ENCODE measurements at places on chromosomes 12 and 14.

DNA sequence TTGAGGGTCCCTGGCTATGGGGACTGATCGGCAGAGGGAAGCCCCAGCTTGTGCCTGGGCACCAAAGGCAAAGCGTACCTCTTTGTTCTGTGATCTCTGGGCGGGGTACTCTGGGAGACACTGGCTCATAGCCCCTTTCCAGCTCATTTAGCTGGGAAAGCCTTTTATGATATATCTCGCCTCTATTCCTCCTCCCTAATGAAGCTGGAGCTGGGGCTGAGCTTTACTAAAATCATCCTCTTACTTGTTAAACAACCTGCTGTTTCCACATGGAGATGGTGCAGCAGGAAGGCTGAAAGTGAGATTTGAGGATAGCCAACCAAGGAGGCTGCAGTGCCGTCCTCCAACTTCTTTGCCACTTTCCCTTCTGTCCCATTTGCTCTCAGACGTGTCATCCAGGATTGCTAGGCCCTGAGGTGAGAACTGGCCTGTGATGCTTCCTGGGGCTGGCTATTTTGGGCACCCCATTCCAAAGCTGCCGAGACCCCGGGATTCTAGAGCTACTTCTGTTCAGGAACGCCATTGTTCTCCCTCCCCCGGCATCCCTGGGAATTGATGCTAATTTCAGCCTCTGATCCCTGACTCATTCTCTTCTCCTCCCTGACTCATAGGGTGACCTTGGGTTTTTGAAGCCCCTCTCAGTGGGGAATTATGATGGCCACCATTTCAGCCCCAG, 16.0 kb downstream of the PDE1B start:
- no peak for DNase-seq

DNA sequence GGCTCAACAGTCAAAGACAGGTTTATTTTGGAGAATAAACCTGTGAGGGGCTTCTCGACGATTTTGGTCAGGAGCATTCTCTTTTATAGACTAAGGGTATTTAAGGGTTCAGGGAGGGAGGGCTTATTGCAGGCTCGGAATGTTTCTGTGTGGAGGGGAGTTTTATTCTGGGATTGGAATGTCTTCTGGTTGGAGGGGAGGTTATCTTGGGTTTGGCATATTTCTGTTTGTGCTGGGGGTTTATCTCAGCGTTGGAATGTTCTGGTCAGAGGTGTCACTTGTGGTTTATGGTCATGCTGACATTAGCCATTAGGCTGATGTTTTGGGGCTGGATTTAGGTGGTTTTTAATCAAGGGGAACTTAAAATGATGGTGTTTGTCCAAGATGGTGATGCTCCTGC, 103.9 kb downstream of the SUDS3 start:
- DNase-seq = no peak

DNA sequence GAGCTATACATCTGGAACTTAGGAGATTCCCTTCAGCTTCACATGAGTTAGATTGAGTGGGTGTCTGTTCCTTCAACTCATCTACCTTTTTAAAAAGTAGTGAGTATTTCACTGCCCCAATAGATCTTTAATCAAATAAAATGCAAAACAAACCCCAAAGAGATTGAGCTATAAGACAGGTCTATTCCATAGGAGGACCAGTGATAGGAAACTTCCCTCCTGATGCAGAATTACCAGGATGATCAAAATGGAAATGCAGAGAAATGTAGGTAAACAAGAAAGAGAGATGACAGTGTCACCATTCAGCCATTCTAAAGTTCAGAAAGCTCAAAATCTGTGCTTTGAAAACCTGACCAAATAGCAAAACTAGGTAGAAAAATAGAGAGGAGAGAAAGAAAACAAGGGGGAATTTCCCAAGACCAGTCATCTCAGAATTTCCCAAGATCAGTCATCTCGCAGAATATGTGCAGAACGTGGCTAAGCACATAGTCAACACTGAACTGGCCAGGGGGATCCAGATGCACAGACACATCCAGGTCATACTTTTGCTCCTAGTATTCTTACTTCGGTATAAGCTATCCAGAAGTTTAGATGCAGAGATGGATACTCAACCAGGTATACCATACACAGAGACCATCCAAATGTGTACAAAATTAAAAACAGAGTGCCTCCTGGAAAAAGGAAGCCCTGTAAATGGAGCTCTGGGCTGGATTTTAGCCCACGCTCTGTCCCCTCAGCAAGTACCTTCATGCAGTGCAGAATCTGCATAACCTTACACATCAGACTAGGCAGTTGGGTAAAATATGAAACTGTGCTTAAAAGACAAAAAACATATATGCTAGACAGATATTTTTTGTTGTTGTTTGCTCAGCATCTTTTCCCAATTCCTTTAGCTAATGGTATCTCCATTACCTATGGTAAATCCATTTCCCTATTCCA, 27.4 kb downstream of the SLC41A2 start:
- DNase-seq = no peak

DNA sequence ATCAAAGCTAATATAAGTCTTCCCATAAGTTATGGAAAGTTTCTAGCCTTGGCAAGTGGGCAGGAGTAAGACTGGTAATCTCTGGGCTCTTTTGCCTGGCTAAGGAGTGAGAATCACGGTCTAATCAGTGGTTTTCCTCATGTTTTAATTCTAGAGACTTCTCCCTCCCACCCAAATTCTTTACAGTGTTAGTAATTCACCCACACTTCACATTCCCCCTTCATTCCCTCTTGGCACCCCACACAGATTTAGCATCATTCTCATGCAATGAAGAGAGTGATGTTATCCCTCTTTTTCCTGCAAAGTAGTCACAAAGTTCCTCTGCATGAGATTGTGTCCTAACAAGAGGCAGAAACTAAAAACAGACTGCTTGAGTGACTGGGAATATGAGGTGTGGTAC, 28.6 kb upstream of the CACNA2D4 start:
- no peak for DNase-seq

DNA sequence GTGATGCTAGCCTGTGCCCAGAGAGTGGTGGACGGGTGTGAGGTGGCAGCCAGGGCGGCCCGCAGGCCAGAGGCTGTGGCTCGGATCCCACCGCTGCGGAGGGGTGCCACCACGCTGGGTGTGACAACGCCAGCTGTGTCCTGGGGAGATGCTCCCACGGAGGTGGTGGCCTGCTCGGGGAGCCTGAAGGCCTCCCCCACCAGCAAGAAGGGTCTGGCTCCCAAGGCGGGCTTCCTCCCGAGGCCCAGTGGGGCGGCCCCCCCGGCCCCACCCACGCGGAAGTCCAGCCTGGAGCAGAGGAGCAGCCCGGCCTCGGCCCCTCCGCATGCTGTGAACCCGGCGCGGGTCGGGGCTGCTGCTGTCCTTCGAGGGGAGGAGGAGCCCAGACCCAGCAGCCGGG, 38.2 kb downstream of the KIF26A start:
- DNase-seq = no peak

DNA sequence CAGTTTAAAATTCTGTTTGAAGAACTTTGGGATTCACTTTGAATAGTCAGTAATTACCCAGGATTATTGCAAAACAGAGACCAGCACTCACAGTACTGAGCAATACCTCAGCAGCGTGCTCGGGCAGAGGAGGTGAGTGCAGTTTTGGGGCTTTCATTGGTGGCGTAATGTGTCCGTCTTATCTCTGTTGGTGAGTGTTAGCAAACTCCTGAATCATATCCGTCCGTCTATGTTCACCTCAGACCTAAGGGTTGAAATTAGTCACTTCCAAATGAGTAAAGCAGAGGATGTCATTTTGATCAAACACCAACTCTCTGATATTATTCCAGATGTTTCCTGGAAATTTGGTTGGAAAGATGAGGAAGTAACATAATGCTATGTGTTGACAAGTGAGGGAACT, 82.8 kb downstream of the BORCS5 start:
- DNase-seq = no peak

DNA sequence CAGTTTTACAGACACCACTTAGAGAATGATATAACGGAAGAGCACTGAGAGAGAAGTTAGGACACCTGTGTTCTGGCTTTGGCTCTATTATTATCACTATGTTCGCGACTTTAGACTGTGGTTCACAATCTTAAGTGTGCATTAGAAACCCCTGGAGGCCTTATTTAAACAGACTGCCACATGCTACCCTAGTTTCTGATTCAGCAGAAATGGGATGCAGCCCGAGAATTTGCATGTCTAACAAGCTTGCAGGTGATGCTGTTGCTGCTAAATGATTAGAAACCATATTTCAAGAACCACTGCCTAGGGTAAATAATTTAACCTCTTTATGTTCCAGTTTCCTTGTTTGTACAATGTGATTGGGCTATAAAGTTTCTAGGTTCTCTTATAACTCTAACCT, 3.6 kb upstream of the RAD51AP1 start:
- no peak for DNase-seq

DNA sequence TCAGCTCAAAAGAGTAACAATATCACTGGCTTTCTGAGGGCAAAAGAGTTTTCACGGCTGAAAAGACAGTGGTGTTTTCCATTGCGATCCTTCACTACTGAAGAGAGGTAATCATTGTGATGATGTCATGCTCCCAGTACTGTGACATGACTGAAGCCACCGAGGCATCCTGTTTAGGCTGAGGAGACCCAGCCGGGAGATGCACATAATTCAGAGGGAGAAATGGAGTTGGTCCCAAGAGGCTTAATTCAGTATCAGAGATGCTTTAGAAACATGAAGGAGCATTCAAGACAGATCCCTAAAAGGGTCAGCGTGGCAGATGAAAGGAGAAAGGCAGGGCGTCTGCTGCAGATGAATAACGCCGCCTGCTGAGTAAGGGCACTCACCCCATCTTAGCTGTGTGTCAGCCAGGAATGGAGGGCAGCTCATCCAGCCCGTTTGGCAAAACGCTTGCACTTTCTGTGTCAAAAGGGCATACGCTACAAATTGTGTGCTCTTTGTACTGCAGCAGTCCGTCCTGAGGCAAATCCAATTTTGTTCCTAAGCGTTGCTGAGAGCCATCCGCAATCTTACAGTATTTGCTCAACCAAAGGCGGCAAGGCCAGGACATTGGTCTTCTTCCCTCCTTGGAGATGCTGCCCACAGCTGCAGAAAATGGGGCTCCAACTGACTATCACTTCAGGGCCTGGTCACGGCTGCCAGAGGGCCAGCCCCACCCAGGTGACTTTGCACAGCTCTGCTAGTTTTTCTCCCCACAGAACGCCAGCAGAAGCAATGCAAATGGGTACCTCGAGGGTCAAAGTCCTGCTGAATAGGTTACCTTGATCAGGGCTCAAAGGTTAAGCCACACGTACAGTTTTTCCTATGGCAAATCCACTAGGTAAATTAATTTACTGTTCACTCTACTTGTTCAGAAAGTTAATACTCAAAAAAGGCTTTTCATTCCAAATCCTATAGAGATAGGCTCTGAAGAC, 23.5 kb downstream of the CCDC92 start:
- DNase-seq = no peak

- DNase-seq = no peak
Measured at GRCh38 chr12:45622210-45622937, 107.1 kb upstream of the ARID2 start.

DNA sequence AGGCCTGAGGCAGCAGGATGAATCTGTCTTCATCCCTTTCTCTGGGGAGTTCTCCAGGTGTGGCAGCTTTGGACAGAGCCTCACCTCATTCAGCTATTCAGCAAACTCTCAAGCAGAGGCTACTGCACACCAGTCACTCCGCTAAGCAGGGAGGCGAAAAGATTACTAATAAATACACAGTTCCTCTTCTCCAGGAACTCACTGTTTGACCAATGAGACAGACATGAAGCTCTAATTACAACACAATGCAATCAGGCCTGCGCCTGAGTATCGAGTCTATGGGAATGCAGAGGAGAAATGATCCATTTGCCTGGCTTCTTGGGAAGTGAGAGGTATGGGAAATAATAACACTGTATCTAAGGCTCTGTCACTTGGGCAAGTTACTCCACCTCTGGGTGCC, 178.1 kb downstream of the CRADD start:
- DNase-seq = no peak

- DNase-seq = no peak
Measured at GRCh38 chr12:7451756-7452155, 7.8 kb upstream of the CD163L1 start.

GRCh38 chr12:6323995-6324711, 13.7 kb downstream of the PLEKHG6 start:
- no peak for DNase-seq

DNA sequence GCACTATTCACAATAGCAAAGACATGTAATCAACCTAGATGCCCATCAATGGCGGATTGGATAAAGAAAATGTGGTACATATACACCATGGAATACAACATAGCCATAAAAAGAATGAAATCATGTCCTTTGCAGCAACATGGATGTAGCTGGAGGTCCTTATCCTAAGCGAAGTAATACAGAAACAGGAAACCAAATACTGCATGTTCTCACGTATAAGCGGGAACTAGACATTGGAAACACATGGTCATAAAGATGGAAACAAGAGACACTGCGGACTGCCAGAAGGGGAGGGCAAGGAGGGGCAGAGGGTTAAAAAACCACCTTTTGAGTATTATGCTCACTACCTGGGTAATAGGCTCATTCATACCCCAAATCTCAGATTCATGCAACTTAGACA, 234.1 kb upstream of the PLXNC1 start:
- DNase-seq = no peak

DNA sequence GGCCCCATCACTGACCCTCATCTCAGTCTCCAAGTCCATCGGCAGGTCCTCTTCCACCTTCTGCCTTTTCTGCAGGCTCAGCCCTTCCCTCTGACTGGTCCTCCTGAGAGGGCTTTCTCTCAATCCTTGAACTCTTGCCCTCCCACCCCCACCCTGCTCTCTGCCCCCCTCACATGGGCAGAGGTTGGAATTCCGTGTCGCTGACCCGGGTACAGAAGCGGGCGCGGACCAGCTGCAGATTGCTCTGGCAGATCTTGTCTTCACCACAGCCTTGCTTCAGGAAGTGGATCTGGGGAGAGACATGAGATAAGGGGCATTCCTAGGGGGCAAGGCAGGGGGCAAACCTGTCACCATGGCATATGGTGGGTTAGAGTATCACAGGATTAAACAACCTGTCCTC, 12.4 kb downstream of the ITGA7 start:
- DNase-seq = no peak

DNA sequence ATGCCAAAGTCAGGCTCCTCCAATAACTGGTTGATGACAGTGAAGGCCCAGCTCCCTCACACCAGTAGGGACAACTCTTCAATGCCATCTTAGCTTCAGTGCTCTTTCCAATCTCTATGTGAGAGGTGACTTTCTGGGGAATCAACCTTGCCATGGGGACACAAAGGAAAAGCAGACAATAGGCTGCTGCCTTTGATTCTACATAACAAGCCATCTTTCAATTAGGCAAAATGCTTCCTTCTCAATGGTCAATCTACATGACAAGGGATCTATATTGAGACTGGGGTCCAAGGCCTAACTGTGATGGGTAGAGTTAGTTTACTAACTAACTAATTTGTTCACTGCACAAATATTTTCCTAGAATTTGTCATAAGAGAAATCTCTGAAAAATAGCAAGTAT, 1417.5 kb upstream of the SEL1L start:
- no peak for DNase-seq

DNA sequence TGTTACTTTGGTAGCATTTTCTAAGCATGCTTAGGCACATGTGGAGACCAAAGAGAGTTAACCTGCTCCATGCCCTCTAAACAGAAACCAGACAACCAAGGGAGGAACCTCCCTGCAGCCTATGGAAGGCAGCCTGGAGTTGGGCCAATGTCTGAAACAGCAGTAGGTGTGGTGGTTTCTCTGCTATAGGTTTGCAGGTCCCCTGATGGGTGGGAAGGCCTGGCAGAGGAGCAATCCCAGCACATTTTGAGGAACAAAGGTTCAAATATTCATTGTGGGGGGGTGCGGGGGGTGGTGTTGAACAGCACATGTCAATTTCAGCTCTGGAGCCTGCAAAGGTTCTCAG, 65.4 kb downstream of the DACT1 start:
- DNase-seq = no peak

- no peak for DNase-seq
Measured at GRCh38 chr12:59004456-59004855, 84.2 kb upstream of the LRIG3 start.
